Mesenteric fat pad (tissue), 1 donor: ENCODE measurements at places on chromosomes 1 and 21. TPM values are rescaled to one million over a fixed set of nuclear protein-coding genes. Genes with fewer than 3 reads are reported as not detected.

The ZBTB18 gene
- 11.9 TPM for total RNA-seq

The RGSL1 gene
- total RNA-seq = not detected

The ADGRL4 gene
- total RNA-seq = 81.8 TPM

The HSPG2 gene
- 543 TPM for total RNA-seq
